Astrocyte (in vitro differentiated cells and primary cell): ENCODE measurements at places on chromosomes 16 and 17. TPM values are rescaled to one million over a fixed set of nuclear protein-coding genes. Genes with fewer than 3 reads are reported as not detected.

DNA sequence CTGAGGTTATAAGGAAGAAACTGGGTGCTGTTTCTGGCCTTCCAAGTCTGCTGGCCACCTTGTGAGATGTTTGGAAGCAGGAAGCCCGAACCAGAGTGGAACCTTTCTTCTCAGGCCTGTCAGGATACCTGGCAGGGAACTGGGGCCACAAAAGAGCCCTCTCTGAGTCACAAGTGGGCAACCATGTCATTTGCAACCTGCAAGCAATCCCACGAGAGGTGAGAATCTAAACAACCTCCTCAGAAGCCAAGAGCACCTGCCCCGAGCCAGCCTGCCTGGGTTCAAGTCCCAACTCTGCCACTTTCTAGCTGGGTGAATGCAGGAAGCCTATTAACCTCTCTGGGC, 3.3 kb downstream of the COTL1 start:
- peaks cover 26% of the 10 kb centered on the region for H3K36me3 ChIP-seq
- no peaks in the 10 kb centered on the region for H3K27me3 ChIP-seq
- H3K27ac ChIP-seq, result no peak overlapping the region
- H3K4me1 ChIP-seq, result peaks cover 26% of the 10 kb centered on the region

GRCh38 chr16:71914802-71915201, 19.5 kb downstream of the IST1 start:
- H3K36me3 ChIP-seq, result peaks cover 22% of the 10 kb centered on the region
- no peak overlapping the region for H3K27ac ChIP-seq
- H3K27me3 ChIP-seq, result no peaks in the 10 kb centered on the region
- no peak overlapping the region for H3K4me3 ChIP-seq
- DNase-seq, result no peak

DNA sequence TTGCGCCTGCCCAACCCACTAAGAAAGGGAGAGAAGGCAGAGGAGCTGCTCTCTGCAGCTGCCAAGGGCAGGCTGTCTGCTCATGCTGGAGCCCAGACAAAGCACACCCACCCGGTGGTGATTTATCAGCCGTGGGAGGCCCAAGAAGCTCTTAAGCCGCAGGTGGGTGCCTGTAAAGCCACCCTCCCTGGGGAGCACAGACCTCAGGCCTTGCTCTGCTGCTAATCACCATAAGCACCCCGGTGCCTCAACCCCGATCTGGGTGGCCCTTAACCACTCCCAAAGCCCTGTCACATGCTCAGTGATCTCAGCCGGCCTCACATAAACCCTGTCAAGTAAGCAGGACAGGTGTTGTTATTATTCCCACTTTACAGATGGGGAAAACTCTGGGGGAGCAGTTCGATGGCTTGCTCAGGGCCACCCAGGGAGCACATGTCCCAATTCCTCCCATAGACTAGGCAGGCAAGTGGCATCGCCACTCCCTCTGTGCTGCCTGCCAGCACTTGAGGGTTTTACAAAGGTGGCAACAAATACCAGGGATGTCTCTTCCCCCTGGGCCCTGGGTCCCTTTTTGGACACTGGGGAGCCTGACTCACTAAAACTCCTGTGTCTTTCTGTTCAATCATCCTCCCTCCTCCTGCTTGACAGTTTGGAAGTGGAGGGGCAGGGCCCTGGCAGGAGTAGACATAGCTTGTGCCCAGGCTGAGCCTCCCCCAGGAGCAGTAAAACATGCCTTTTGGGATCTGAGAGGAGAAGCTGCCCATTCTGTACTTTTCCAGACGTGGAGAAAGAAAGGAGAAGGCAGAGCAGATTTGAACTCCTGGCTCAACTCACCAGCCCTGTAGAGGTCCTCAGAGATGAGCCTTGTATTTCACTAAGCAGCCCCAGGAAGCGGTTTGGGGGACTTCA, 299.3 kb downstream of the SOX9 start:
- peaks cover 4% of the 10 kb centered on the region for H3K36me3 ChIP-seq
- H3K4me3 ChIP-seq, result no peak overlapping the region
- H3K27ac ChIP-seq, result peak overlapping the region; percentile 94
- H3K4me1 ChIP-seq, result peaks cover 53% of the 10 kb centered on the region
- peak; percentile 66 for DNase-seq

Gene CPHXL2
- total RNA-seq, result not detected in 2 replicates

Gene CCL1
- not detected in 2 replicates for total RNA-seq

DNA sequence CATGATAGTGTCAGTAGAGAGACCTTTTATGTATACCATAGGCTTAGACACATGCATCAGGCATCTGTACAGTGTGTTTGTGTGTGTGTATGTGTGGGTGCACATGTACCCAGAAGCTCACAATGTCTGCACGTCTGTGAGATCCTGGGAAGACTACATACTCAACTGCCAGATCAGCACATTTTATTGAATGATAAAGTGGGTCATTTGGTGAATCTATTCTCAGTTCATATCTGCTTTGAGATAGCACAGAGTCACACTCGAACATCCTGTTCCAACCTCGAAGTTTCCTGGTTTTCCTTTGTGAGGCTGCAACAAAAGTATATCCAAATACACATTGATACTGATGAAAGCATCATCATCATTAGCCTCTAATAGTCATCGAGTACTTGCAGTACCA, 63.6 kb downstream of the MAF start:
- no peaks in the 10 kb centered on the region for H3K4me1 ChIP-seq
- H3K27ac ChIP-seq, result no peak overlapping the region
- H3K4me3 ChIP-seq, result no peak overlapping the region
- H3K27me3 ChIP-seq, result no peaks in the 10 kb centered on the region

Gene KCNAB3
- 1.0 and 1.4 TPM in 2 replicates for total RNA-seq

DNA sequence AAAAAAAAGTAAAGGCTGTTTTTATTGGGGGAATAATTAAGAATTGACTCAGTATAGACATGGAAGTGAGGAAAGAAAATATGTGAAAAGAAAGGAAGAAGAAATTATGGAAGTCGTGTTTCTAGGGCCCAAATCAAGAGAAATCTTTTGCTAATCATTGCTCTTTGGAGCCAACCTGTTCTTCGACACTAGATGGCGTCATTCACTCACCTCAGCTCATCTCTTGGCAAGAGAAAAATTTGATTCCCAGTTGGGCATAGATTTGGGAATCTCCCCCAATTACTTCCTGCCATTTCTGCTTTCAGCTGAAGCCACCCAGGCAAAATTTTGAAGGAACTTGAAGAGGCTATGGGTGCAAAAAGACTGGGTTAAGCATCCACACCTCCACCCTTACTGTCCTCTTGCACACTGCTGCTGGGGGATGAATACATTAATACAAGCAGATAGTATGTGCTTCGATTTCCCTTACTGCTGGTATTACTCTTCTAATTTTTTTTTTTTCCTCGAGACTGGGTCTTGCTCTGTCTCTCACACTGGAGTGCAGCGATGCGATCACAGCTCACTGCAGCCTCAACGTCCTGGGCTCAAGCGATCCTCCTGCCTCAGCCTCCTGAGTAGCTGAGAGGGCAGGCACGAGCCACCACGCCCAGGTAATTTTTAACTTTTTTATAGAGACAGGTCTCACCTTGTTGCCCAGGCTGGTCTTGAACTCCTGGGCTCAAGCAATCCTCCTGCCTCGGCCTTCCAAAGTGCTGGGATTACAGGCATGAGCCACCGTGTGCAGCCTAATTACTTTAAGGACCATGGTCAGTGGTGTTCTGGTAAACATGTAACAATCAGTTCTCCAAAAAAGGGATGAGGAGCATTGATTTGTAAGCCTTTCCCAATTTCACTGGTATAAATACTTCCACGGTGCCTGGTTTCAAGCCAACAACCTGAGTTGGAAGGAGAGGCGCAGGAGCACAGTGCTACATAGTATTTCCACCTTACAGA, 13.5 kb downstream of the PSMD7 start:
- H3K4me3 ChIP-seq, result no peak overlapping the region
- H3K4me1 ChIP-seq, result no peaks in the 10 kb centered on the region
- no peak overlapping the region for H3K27ac ChIP-seq
- peak; percentile 25 for DNase-seq

Gene RNF222
- not detected in 2 replicates for total RNA-seq

DNA sequence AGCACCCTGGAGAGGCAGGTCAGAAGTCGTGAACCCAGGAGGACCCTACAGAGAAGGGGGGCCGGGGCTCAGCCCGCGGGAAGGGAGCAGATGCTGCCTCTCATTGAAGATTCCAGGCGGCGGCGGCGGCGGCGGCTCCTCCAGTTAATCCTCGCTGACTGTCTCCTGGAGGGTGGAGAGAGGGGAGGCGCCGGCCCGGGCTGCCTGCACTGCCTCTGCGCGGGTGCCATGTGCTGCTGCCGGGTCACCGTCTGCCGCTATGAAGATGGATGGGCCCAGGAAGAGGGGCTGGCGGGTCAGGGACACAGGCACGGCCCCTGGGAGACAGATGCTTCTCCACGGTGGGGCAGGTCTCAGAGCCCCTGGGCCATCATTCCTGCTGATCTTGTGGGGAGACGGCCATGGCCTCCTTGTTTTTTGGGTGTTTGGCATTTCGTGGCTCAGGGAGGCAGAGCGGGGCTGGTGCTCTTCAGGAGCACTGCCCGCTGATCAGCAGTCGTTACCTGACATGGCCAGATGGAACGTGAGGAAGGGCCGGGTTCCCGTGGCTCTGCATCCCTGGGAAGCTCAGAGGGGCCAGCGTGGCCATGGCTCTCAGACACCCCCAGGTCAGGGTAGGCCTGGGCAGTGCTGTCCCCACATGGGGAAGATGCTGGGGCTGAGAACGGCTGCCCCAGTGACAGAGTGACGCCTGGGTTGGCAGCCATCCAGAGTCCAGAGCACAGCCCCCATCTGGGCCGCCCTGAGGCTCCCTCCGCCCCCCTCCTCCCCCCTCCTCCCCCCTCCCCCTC, 36.1 kb downstream of the GINS2 start:
- no peak overlapping the region for H3K27ac ChIP-seq
- peaks cover 3% of the 10 kb centered on the region for H3K36me3 ChIP-seq
- no peaks in the 10 kb centered on the region for H3K27me3 ChIP-seq
- no peak overlapping the region for H3K4me3 ChIP-seq
- peaks cover 16% of the 10 kb centered on the region for H3K4me1 ChIP-seq
- peak; percentile 34 for DNase-seq

Gene KRTAP4-6
- total RNA-seq, result not detected in 2 replicates
